ENCODE measurements at places on chromosomes 1 and 21. TPM values are rescaled to one million over a fixed set of nuclear protein-coding genes. Genes with fewer than 3 reads are reported as not detected.

CRNN gene
- not detected for total RNA-seq

COL6A2 gene
- 2.3 TPM for total RNA-seq

DNA sequence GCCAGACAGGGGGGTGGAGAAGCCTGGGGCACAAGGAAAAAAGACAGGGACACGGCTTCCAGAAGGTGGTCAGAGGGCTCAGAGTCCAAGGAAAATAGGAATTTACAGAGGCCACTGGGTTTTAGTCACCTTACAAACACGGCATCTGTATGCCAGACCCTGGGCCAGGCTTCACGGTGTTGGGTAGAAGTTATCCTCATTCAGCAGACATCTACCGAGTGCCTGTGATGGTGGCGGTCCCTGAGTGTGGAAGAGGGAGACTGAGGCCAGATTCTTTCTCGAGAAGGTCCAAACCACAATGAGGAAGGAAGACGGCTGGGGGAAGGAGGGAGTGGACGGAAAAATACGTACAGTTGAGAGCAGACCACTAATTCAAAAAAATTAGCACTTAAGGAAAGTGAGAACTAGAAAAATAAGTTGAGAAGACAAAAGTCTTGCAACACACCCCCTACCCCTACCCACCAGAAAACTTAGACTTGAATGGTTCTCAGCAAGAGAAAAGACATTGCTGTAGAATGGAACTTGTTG, 864 bp upstream of the BTG2 start:
- no peak for DNase-seq

FCRL5 gene
- total RNA-seq, result not detected

- no peak for DNase-seq
Measured at GRCh38 chr1:920521-920920, 3.2 kb upstream of the SAMD11 start.

C1orf226 gene
- not detected for total RNA-seq

DNA sequence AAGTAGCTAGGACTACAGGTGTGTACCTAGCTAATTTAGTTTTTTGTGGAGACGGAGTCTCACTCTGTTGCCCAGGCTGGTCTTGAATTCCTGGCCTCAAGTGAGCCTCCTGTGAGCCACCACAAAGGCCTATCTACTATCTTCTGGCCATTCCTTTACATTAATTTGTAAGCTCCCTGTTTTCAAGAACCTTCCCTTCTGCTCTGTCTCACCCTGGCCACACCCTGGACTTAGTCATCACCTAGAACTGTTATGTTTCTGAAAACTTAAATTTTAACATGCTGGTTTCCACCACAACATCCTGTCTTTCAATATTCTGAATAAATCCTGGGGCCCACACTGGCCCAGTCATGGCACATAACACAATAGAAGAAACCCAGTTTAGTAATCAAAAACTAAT, 4.9 kb upstream of the B4GALT3 start:
- DNase-seq, result peak; percentile 76

DNA sequence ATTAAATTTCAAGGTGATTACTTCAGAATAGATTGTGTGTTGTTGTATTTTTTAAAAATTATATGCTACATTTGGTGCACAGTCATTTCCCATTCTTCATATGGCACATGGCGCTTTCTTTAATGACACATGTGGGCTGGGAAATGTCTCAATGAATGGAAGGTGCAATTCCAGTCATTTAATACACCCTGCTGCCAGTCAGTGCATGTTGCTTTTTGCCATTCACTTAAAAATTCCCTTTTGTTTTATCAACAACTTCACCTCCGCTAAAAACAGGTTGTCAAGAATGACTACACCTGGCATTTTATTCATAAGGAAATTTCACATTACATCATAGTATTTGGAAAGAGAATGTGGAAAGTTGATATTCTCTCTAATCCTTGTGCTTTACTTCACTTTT, 716.4 kb upstream of the ADAMTS5 start:
- no peak for DNase-seq

KANK4 gene
- not detected for total RNA-seq

ARTN gene
- 0.52 TPM for total RNA-seq

NBPF10 gene
- total RNA-seq, result 2.7 TPM

DNA sequence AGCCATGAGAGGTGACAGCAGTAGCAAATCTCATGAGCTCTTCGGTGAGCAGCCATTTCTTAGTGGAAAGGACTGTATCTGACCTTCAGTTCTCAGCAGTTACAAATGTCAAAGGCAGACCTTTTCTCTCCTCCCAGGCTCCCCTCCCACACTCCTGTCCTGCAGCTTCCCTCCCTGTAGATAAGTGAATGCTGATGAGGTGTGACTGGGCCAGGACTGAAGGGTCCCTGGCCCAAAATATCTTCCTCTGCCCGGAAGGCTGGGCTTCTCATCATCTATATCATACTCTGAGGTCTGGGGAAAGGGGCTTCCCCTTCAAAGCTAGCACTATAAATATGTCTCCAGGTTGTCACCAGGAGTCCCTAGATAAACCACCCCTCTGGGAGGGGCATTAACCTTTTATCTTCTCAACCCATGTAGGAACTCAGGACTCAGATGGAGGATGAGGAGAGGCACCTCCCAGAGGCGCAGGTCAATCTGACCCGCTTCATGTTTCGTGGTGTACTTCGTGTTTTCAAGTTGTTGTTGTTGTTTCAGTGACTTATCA, 3.6 kb upstream of the ADAMTSL4 start:
- DNase-seq, result no peak

TFF2 gene
- total RNA-seq, result not detected

DNA sequence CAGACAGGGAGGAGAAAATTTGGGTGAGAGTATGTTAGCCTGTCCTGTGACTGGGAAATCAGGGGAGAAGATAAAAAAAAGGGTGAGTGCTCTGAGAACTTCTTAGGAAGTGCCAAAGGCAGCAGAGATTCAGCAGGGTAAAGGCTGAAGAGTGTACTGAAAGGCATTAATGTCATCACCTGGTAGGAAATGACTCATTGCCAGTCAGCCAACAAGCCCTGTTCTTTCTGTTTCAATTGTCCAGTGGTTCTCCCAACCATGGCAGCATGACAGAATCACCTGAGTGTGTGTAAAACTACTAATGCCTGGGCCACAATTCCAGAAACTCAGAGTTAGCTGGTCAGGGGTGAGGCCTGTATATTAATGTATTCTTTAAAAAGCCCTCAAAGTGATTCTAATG, 83.5 kb downstream of the INTS7 start:
- DNase-seq, result no peak

GRCh38 chr1:48792961-48793360, 16.3 kb upstream of the BEND5 start:
- no peak for DNase-seq

DNA sequence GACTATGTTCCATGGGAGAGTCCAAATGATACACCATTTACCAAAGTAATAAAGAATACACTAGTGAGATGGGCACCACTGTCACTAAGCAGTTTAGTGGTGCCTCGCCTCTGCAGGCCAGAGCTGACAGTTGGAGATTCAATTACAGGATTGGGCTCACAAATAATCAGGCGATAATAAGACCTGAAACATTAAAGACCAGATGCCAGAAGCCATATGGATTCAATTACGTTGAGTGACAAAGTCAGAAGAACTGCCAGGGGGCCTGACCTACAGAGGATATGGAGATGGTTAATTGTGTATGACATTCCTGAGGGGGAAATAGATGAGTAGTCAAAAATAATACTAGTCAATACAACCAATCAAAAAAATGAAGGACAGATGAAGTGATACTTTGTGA, 65.2 kb upstream of the ST6GALNAC5 start:
- DNase-seq, result no peak

All from activated CD4-positive, alpha-beta T cell treated with anti-CD3 and anti-CD28 coated beads, Interleukin-2, amount 10 ng/mL, durations not matched to agents 7 days and 5 days (primary cell).